ENCODE measurements at places on chromosomes 6 and 20. TPM values are rescaled to one million over a fixed set of nuclear protein-coding genes. Genes with fewer than 3 reads are reported as not detected.

Gene FAM217A
- not detected for total RNA-seq

Gene KHDC3L
- not detected for total RNA-seq

Gene TREML2
- total RNA-seq, result not detected

Gene C6orf47
- 24.4 TPM for total RNA-seq

Gene SOX18
- 28.5 TPM for total RNA-seq

Gene JPH2
- 0.48 TPM for total RNA-seq

Gene TMEM200A
- 30.0 TPM for total RNA-seq

Gene STMND1
- not detected for total RNA-seq

Gene BMP5
- total RNA-seq, result not detected

Gene TMEM74B
- not detected for total RNA-seq

DNA sequence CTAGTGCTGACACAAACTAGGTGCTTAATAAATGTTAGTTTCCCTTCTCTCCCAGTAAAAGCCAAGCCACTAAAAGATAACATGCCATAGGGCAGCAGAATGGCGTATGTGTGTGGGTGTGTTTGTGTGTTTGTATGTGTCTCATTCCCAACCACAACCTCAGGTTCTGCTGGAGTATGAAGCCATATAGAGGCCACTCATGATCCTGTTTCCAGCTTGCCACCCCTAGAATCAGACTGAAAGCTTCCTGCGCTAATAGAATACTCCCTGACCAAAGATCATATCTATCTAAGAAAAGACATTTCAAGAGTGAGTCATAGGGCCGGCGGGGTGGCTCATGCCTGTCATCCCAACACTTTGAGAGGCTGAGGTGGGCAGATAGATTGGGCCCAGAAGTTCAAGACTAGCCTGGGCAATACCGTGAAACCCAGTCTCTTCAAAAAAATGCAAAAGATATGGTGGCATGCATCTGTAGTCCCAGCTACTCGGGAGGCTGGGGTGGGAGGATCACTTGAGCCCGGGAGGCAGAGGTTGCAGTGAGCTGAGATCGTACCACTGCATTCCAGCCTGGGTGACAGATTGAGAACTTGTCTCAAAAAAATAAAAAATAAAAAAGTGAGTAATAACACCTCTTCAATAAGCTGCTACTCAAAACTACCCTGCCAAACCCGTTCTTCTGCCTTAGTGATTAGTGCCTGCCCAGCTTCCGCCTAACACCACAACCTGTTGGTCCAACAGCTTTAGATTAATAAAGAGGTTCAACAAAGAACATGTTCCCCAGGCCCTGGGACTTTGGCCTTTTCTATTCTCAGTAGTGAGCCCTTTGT lies 11.8 kb upstream of the SNRPC start:
- DNase-seq, result no peak

GRCh38 chr6:167330750-167331149 lies 5.9 kb downstream of the TTLL2 start:
- DNase-seq, result no peak

GRCh38 chr6:29628419-29629281 lies 4.3 kb downstream of the GABBR1 start:
- DNase-seq, result peak; percentile 78

DNA sequence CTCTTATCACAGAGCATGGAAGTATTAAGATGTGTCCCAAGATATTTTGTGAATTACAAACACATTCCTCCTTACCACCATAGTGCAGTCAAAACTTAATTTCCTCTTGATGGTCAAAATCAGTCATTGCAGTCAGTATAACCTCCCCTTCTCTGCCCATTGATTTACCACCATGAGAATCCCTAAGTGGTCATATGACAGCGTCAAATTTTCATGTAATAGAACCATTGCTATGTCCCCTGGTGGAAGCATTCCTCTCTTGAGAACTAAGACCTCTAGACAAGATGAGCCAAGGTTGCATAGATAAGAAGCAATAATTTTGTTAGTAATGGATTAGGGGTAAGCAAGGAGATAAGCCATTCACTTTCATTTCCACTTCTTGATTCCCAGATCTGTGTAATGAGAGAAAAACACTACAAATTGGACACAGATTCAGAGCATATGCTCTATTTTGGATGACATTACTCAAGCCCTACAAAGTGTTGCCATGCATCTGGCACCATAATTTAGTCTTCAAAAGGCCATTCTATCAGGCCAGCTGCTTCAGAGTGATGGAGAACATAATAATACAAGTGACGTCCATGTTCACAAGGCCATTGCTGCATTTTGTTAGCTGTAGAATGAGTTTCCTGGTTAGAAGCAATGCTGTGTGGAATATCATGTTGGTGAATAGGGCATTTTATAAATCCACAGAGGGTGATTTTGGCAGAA lies 49.6 kb upstream of the PDE7B start:
- no peak for DNase-seq

- DNase-seq, result no peak
Measured at GRCh38 chr6:130239755-130240154, 17.0 kb upstream of the SAMD3 start.

DNA sequence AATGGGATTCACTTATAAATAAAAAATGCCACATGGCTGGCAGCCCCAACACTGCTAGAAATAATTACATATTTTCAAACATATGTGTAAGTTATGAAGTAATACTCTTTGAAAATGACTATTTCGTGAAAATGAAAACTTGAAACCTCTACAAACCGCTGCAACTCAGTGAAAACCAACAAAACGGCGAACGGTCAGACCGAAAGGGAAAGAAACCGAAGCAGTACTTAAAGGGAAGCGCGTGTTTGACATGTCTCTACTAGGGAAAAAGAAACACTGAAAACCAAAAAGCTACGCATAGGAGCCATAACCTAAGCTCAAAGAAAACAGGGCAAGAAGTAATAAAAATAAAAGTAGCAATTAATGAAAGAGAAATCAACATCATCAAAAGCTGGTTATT lies 121.0 kb upstream of the GGTLC1 start:
- DNase-seq, result no peak

DNA sequence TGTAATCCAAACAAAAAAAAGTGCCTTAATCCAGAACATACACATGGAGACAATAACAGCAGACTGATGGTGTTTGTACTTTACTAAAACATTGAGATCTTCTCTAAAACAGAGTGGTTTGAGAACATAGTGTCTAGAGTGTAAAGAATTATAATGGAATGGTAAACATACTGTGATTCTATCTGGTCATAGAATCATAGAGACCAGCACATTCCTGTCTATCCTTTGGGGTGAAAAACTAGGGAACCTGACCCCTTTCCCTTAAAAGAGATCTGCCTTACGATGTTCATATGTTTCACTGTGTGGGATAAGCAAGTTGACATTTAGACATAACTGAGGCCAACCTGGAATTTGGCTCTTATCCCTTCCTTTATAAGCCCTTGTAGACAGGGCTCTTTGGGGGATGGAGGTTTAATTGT lies 55.7 kb downstream of the TRMT11 start:
- no peak for DNase-seq

DNA sequence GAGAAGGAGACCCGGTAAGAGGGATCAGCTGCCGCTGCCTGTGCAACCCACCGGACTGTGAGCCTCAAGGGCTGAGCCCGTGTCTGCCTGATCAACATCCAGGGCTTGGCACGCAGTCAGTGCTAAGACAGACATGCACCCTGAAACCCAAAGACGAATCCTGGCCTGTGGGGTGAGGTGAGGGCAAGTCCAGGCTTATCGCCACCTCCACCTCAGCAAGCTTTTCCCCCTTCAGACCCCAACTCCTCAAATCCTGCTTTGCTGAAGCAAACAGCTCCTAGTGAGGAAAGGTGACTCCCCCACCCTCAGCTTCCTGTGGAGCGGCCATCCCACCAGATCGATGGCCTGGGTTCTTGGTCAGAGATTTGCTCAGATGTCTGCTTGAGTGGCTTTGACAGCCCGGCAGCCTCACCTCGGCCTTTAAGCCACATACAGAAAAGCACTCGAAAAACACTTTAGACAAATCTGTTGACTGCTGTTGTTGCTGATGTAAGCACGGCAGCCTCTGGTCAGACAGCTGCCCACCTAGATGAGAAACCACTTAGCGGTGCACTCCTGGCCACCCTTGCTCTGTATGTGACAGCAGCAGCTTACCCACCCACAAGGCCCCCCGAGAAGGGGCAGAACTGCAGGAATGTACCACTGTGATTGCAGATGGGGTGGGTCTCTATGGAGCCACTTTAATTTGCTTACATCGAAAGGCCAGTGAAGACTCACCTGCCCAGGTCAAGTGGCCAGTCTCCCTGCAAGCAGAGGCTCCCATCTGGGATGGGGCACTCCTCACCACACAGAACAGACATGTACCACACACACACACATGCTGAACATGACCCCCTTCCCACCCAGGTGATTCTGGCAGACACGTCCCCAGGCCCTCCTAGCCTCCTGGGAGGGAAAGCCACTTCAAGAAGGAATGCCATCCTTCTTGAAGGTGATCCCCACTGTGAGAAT lies 14.8 kb downstream of the MTCH1 start:
- DNase-seq, result no peak

DNA sequence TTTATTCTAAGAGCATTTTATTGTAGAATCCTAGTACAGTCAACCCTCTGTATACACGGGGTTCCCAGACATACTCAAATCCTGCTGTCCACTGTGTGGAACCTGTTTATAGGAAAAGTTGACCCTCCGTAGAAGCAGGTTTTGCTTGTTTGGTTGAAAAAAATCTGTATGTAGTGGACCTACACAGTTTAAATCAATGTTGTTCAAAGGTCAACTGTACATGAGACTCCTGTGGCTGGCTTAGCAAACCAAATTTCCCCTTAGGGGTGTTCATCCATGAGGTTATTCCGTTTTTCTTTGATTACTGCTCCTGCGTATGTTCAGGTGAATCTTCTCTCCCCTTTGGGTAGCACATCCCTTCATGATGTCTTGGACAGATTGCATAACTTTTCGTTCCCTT lies 387.0 kb upstream of the ZFP64 start:
- DNase-seq, result no peak

GRCh38 chr6:166778046-166778445 lies 151.0 kb upstream of the RPS6KA2 start:
- no peak for DNase-seq

GRCh38 chr6:16764188-16764950 lies 3.1 kb upstream of the ATXN1 start:
- no peak for DNase-seq

DNA sequence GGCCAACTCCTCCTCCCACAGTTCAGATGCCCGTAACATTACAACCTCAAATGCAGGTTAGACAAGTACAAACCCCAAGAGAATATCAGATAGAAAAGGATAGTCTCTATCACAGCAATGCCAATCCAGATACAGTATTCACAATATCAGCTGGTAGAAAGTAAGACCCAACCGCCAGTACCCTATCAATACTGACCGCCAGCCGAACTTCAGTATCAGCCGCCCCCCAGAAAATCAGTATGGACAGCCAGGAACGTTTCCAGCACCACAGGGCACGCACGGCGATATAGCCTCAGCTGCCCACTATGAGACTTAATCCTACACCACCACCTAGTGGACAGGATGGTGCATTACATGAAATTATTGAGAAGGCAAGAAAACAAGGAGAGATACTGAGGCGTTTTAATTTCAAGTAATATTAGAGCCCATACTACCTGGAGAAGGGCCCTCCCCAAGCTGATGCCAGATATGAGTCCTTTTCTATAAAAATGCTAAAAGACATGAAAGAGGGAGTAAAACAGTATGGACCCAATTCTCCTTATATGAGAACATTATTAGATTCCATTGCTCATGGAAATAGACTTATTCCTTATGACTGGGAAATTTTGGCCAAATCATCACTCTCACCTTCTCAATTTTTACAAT lies 17.6 kb upstream of the EIF2S2 start:
- DNase-seq, result peak; percentile 51

- no peak for DNase-seq
Measured at GRCh38 chr6:145380186-145380585, 355.1 kb downstream of the EPM2A start.

GRCh38 chr20:58888521-58889333 lies 36.2 kb downstream of the GNAS start:
- DNase-seq, result peak; percentile 88

- no peak for DNase-seq
Measured at GRCh38 chr6:74853991-74854390, 351.9 kb downstream of the COL12A1 start.

DNA sequence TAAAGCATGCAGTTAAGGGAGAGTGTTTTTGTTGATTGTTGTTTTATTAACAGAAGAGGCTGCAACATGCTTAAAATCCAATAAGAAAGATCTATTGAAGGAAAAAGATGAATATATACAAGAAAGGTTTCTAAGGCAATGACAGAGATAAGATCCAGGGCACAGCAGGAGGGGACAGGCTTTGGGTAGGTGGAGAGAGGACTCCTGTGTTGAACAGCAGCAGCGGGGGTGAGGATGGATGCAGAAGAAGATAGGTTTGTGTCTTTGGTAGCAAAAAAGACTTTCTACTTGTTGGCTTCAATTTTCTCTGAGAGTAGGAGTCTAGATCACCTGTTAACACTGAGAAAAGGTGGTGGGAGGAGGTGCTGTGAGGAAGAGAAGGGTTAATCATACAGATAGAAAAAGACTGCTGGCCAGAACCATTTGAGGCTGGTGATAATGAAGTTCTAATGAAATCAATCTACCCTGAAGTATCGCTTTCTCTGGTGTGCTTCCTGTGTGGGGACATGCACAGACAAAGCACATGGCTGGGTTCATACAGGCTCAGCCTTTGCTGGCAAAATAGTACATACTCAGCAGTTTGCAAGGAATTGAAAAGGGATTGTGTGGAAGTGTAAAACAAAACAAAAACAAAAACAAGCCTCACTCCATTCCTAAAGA lies 17.2 kb upstream of the DST start:
- no peak for DNase-seq

DNA sequence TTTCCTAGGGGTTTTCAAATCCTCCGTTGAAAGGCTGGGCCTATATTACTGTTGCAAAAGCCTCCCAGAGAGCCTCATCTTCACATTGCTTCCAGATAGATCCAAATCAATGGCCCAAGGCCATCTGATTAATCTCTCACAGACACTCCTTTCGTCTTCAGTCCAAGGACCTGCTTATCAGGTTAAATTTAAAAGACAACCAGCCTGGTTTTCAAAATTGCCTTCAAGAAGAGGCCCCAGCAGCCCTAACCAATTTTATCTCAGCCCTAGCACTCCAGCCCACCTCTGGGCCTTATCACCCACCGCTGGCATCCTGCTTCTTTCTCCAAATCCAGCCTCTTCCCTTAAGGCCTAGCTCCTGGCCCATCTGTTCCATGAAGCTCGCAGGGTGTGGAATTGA lies 15.5 kb upstream of the CCND3 start:
- DNase-seq, result no peak
